ENCODE measurements at places on chromosomes 6 and 20.
A peak's percentile ranks its signal among the peaks of the same experiment; 100 is the strongest.

GRCh38 chr6:89267918-89268317 lies 47.2 kb downstream of the GABRR2 start:
- DNase-seq, result no peak

DNA sequence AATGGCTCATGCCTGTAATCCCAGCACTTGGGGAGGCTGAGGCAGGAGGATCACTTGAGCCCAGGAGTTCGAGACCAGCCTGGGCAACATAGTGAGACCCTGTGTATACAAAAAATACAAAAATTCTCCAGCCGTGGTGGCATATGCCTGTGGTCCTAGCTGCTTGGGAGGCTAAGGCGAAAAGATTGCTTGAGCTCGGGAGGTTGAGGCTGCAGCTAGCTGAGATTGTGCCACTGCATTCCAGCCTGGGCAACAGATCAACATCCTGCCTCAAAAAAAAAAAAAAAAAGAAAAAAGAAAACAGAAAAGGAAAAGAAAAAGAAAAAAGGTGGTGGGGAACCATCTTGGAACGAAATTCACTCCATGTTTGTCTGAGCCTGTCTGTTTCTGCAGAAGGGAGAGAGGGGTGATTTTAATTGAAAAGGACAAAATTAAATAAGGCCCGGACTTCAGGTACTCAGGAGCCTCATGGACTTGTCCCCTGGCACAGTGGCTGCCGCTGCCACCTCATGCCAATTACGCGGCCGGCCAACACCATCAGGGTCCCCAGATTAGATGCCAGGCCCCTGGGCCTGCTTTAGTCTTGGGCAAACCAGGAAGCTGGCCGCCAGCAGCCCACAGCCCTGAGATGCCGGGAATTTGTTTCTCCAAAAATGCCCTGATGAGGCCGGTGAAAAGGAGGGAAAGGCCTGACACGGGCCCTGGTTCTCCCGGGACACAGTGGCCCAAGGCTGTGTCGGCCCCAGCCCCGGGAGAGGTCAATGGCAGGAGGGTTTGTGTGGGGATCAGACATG lies 37.8 kb upstream of the STX16 start:
- DNase-seq, result no peak

DNA sequence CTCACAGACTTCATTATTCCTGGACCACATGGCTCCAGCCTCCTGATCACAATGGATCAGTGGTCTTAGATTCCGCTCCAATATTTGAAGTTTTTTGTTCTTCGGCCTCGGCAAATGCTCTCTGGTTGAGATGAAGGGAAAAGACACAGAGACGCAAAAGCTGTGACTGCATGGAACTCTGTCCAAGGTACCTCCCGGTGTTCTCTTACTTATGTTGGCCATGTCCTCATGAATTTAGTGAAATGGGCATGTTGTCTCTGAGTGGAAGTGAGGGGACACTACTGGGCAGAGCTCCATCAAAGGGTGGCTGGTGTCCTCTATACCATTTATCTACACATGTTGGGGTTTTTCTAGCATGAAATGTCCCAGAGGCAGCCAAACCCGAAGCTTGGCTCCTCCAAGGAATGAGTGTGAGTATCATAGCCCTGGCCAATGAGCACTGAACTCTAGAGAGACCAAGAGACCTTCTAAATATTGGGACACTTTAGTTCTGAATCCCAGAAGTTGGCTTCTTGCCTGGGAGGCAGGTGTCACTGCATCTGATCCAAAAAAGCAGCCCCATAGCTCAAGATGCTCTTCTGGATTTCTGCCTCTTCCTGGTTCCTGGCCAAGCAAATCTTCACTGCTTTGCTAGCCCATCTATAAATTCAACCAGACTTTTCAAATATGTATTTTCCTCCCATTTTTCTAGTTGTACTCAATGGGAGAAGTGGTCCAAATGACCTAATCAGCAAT lies 34.1 kb downstream of the HLA-G start:
- DNase-seq, result no peak

DNA sequence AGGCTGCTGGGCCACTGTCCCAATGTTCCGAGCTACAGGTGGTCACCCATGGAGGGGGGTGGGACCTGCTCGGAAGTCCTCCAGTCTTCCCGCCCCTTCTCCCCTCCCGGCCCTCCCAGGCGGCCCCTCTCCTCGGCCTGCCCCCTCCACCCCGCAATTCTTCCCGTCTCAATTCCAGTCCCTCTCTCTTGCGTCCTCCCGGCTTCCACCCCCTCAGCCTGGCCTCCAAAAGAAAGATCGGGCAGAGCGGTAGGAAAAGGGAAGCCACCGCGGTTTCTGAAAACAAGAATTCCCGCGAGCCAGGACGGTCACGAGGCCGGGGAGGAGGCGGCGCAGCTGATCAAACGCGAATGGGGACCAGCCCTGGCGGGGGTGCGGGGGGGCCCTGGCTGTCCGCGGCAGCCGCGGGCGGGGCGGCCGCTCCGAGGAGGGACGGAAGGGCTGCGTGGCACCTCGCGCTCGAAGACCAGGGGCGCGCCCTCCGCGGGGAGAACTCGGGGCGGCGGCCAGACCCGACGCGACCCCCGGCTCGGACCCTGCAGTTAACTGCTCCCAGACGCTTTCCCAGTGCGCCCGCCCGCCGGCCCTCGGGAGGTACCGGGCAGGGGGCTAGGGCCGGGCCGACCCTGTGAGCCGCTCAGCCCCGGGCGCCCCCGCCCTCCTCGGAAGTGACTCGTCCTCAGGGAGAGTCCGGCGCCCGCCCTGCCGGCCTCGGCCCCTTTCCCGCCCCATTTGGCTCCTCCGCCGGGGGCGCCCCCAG lies 1.0 kb downstream of the PXDC1 start:
- peak; percentile 84 for DNase-seq

GRCh38 chr6:117613920-117614560 lies 11.7 kb upstream of the GOPC start:
- peak; percentile 33 for DNase-seq

DNA sequence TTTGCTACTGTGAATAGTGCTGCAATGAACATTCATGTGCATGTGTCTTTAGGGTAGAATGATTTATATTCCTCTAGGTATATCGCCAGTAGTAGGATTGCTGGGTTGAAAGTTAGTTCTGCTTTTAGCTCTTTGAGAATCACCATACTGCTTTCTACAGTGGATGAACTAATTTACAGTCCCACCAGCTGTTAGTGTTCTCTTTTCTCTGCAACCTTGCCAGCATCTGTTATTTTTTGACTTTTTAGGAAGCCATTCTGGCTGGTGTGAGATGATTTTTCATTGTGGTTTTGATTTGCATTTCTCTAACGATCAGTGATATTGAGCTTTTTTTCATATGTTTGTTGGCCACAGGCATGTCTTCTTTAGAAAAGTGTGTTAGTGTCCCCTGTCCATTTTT lies 40.0 kb downstream of the PLG start:
- no peak for DNase-seq

DNA sequence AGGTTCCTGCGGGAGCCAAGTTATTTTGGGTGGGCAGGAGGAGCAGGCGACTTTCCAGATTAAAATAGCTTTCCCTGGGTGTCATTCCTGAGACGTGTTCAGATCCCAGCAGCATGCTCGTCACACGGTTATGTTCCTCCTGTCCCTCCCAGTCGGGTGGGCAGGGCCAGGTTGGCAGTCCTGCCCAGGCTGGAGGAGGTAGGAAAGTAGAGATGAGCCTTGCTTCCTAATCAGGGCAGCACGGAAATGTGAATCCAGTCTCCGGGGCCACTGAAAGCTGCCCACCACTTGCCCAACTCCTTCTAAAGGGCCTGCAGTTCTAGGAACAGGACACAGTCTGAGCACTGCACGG lies 137.0 kb downstream of the MRPL14 start:
- peak; percentile 59 for DNase-seq

DNA sequence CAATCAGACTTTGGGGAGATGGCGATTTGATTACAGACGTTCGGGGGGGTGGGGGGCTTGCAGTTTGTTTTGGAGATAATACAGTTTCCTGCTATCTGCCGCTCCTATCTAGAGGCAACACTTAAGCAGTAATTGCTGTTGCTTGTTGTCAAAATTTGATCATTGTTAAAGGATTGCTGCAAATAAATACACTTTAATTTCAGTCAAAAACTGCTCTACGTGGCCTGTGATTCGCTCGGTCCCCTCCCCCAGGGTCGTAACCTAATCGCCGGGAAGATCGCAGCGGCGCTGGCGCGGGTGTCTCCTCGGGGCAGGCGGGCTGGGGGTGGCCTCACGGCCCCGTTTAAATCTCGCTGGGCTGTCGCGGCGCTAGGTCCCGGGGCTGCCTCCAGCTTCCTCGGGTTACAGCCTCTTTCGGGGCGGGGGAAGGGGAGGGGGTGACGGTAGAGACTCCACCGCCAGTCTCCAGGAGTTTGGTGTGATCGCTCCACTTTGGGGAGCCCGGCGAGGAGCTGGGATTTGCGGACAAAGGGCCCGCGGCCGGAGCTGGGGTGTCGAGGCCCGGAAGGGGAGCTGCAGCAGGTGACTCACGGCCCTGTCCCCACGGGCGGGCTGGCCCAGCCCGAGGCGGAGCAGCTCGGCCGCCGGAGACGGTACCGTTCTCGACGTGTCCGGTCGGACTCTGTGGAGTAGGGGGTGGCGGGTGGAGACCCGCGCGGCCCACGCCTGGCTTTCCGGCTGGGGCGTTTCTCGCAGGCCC lies 4.2 kb downstream of the FOXC1 start:
- peak; percentile 56 for DNase-seq

DNA sequence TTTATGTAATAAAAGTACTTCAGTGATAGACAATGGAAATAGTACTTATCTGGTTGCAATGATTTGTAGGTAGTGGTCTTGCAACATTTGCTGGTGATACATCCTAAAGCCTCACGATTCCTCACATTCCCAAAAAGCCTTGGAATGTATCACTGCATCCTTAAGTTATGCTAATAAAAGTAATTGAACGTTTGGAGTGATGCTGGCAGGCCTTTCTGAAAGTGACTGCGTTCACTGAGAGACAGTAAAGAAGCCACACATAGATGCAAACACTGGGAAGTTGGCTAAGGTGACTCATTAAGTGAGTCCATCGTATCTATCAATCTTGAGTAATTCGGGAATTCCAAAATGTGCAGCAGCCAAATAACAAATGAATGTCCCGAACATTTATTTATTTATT lies 444.1 kb upstream of the SOX4 start:
- peak; percentile 47 for DNase-seq

DNA sequence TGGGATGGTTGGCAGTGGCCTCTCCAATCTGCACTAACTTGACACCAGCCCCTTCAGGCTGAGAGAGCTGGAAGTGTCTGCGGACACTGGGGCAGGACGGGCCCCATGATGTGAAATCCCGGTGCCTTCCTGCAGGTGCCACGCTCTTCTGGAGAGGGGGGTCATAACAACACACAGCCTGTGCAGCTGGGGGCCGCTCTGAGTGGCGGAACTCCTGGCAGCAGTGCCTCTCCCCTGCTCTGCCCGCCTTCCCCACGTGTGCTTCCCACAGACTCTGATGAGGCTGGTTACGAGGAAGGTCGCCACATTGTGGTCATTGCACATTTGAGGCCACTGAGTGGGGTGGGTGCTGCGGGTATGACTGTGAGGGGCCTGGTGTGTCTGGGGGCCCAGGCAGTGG lies 145.2 kb downstream of the DTNBP1 start:
- DNase-seq, result no peak

DNA sequence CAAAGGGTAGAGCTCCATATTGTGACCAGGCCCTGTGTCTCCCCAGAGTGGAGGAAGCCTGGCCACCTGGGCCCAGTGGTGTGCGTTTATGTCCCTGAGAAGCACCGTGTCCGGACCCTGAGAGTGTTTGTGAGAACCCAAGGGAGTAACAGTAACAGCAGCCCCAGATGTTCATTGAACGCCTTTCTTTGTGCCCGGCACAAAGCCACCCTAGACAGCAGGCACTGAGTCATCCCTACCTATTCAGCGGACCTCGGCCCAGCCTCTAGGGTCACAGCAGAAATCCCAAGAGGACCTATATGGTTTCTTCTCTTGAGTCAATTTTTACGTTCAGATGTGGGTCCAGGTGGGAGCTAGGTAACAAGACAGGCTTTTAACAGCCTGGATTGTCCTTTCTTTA lies 24.5 kb downstream of the BCAS4 start:
- DNase-seq, result no peak

GRCh38 chr6:163348789-163349680 lies 65.5 kb upstream of the QKI start:
- DNase-seq, result no peak

DNA sequence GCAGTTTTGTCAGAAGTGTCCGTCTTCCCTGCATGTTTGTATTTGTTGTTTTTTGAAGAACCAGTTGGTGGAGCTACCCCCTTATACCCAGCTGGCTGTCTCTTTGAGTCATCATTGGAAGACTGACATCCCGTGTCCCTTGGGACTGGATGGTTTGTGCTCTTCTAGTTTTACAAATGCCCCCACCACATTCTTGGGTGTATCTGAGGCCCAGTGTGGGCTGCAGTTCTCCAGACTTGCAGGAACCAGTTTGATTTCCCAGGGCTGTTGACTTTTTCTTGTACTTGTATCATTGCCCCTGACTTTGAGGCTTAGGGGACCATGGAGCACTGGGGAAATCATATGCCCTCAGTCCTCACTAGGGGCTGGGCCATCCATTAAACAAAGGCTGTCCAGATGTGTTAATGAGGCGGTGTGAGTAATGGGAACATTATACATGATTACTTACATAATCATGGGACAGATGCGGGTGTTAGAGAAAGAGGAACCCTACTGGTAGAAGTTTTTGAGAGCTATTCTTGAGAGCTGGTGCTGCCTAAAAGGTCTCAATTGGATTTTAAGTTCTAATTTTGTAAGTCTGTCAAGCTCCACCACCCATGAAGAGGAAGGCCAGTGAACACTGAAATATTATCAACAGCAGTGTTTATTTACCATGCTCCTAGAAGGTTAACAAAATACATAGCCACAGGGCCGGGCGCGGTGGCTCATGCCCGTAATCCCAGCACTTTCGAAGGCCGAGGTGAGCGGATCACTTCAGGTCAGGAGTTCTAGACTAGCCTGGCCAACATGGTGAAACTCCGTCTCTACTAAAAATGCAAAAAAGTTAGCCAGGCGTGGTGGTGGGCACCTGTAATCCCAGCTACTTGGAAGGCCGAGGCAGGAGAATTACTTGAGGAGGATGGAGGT lies 8.5 kb downstream of the JARID2 start:
- DNase-seq, result no peak

GRCh38 chr20:54688476-54688875 lies 213.1 kb downstream of the DOK5 start:
- DNase-seq, result no peak

- no peak for DNase-seq
Observed at GRCh38 chr6:79180052-79180451, 54.4 kb downstream of the HMGN3 start.

GRCh38 chr20:61518424-61518951 lies 266.4 kb downstream of the CDH4 start:
- no peak for DNase-seq

DNA sequence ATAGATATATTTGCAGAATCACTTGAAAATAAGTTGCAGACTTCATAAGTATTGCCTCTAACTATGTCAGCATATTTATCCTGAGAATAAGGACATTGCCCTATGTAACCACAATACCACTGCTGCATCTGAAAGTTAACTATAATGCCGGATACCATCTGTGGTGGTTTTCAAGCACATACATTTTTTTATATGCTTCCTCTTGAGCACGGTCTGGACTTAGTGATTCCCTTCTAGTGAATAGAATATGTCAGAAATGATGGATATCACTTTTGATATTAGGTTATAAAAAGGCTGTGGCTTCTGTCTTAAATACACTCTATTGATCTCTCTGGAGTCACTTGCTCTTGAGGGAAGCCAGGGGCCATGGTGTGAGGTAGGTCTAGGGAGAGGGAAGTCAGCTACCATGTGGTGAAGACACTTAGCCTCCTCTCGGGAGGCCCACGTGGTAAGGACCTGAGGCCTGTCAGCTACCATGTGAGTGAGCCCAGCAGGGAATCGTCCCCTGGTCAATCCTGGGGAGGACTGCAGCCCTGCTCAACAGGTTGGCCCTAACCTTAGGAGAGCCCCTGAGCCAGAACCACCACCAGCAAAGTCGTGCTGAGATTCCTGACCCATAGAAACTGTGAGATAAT lies 57.5 kb downstream of the CCDC170 start:
- no peak for DNase-seq

Measured in AG20443 (cell line).